Activated naive CD8-positive, alpha-beta T cell treated with anti-CD3 and anti-CD28 coated beads, Interleukin-2, amount 10 ng/mL, durations not matched to agents 7 days and 5 days (primary cell): ENCODE measurements at places on chromosomes 16 and 17.

- H3K36me3 ChIP-seq, result no peaks in the 10 kb centered on the region
- H3K4me1 ChIP-seq, result peaks cover 16% of the 10 kb centered on the region
- H3K27me3 ChIP-seq, result peaks cover 36% of the 10 kb centered on the region
- H3K4me3 ChIP-seq, result peak overlapping the region; percentile 80
- peak overlapping the region; percentile 78 for H3K27ac ChIP-seq
Measured at GRCh38 chr16:2023092-2024031, 3.3 kb upstream of the NHERF2 start.

DNA sequence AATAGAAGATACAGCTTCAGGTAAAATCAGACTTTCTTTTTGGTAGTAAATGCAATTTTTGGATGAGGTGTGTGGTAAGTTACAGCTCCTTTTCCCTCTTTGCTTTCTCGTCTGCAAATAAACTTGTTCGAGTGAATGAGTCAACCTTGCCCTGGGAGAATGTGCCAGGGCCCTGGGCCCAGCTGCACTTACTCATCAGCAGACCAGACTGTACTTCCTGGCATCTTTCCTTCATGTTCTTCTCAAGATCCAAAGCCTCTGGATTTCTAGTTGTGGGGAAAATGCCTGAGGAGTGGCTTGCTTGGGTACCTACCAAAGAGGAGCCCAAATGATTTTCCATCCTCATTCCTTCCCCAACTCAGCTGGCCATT is 5.4 kb upstream of the G6PC1 start:
- no peak for DNase-seq
- H3K27me3 ChIP-seq, result peaks cover 18% of the 10 kb centered on the region
- peaks cover 2% of the 10 kb centered on the region for H3K4me1 ChIP-seq

DNA sequence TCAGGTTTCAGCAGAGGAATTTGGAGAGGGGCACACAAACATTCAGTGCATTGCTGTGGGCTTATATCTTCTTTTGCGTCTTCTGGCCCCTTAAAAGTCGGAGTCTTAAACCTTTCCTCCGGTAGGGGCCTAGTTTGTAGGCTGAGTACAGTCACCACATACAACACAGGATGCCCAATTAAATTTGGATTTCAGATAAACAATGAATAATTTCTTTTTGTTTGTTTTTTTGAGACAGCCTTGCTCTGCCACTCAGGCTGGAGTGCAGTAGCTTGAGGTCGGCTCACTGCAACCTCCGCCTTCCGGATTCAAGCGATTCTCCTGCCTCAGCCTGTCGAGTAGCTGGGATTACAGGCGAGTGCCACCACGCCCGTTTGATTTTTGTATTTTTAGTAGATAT is 26.7 kb upstream of the ADORA2B start:
- no peak for DNase-seq
- H3K4me3 ChIP-seq, result no peak overlapping the region
- peaks cover 5% of the 10 kb centered on the region for H3K4me1 ChIP-seq
- no peaks in the 10 kb centered on the region for H3K36me3 ChIP-seq

DNA sequence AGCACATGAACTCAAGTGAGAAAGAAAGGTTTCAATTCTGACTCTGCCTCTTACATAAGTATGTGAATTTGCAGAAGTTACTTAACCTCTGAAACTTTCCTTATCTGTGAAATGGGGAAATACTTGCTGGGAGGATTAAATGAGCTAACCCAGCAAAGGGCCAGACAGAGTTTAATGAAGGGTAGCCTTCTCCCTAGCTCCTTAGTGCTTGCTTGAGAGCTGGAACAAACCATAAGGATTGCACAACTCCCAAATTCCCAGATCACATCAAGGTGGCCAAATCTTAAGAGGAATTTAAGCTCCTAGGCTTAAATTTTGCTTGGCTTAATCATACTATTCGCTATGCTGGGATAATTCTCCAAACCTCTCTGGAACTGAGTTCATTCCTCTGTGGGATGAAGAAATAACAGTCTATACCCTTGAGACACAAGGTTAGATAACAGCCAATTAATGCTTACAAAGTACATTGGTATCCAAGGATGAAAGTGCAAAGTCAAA is 11.8 kb upstream of the WSB1 start:
- no peak overlapping the region for H3K4me3 ChIP-seq
- DNase-seq, result no peak
- peaks cover 3% of the 10 kb centered on the region for H3K27me3 ChIP-seq
- H3K36me3 ChIP-seq, result no peaks in the 10 kb centered on the region
- H3K4me1 ChIP-seq, result peaks cover 7% of the 10 kb centered on the region
- H3K27ac ChIP-seq, result no peak overlapping the region

GRCh38 chr17:9729034-9729650 is 62.2 kb downstream of the DHRS7C start:
- peaks cover 4% of the 10 kb centered on the region for H3K27me3 ChIP-seq
- no peak for DNase-seq
- H3K36me3 ChIP-seq, result no peaks in the 10 kb centered on the region

DNA sequence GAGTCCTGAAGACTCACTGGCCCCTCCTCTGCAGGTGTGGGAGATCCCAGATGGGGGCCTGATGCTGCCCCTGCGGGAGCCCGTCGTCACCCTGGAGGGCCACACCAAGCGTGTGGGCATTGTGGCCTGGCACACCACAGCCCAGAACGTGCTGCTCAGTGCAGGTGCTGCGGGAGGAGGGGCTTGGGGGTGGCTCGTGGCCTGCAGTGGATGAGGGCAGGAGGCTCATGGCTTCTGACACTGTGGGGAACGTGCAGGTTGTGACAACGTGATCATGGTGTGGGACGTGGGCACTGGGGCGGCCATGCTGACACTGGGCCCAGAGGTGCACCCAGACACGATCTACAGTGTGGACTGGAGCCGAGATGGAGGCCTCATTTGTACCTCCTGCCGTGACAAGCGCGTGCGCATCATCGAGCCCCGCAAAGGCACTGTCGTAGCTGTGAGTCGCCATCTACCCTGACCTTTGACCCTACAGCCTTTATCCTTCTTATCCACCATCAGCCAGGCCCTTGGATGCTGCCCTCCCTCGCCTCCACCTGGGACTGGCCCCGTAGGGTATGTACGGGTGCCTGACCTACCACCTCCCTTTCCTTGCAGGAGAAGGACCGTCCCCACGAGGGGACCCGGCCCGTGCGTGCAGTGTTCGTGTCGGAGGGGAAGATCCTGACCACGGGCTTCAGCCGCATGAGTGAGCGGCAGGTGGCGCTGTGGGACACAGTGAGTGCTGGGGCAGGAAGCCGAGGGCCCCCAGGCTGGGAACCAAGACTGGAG is 3.6 kb downstream of the CORO1A start:
- H3K4me3 ChIP-seq, result peak overlapping the region; percentile 100
- H3K36me3 ChIP-seq, result peaks cover 39% of the 10 kb centered on the region
- peaks cover 22% of the 10 kb centered on the region for H3K4me1 ChIP-seq
- peak; percentile 96 for DNase-seq
